ENCODE measurements at places on chromosomes 2 and 18. TPM values are rescaled to one million over a fixed set of nuclear protein-coding genes. Genes with fewer than 3 reads are reported as not detected.

- DNase-seq, result no peak
Observed at GRCh38 chr2:47061944-47062678, 93.0 kb downstream of the STPG4 start.

DNA sequence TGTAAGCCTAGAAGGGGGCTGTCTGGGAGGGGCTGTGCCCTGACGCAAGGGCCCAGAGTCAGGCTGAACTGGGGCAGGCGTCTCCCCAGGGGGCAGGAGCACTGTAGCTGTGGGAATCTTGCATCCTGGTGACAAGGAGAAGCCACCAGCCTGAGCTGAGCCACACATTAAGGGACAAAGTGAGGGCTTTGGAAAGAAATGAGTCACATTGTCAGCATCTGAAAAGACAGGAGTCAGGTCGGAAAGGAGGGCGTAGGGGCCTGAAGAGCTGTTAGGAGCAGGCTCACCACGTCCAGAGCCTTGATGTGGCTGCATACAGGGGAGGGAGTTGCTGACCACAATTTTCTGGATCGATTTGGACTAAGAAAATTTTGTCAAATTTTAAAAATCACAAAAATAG lies 298.6 kb downstream of the CYP26B1 start:
- DNase-seq, result no peak

The GPBAR1 gene
- total RNA-seq, result 2.1 TPM

The HOXD3 gene
- 3.2 TPM for total RNA-seq

The FAP gene
- total RNA-seq, result 7.8 TPM

The LYPD6 gene
- 0.33 TPM for total RNA-seq

The CDH2 gene
- 4.3 TPM for total RNA-seq

The CD226 gene
- 1.6 TPM for total RNA-seq

DNA sequence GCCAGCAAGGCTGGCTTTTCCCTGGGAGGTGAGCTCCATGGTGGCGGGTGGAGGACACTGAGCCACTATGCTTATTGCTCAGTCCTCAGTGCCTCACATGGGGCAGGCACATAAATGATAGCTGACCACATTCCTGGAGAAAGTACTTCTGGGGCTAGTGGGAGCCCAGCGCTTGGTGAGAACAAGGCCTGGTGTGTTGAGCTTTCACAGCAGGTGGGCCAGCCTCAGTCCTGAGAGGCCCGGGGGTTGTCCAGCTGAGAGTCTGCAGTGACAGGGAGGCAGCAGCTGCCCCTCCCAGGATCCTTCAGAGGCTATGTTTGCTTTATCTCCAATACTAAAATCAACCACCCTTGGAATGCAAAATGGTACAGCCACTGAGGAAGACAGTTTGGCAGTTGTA lies 217.7 kb downstream of the ZBTB7C start:
- DNase-seq, result peak; percentile 86
